ENCODE measurements at places on chromosomes 13 and 19.

GRCh38 chr19:35915443-35915842, 7.3 kb upstream of the TYROBP start:
- no peak for DNase-seq

DNA sequence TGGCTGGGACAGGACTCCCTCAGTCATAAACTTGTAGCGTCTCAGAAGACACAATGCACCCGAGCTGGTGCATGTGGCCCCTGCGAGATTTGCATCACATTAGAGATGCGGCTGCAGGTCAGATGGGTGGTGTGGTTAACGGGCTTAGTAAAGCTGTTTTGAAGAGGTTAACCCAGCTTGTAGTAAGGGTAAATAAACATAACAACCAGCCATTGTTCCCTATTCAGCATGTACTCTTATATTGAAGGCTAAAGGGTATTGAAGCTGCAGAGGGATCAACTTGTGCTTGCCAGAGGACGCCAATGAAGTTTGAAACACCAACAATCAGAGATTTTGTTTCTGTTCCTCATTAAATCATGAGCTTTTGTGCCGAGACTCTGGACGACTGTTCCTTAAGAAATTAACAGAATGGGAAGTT, 79.4 kb downstream of the ZIC5 start:
- DNase-seq: no peak

- DNase-seq: no peak
These were observed 3.2 kb downstream of the TEX30 start for GRCh38 chr13:102770435-102770834.

DNA sequence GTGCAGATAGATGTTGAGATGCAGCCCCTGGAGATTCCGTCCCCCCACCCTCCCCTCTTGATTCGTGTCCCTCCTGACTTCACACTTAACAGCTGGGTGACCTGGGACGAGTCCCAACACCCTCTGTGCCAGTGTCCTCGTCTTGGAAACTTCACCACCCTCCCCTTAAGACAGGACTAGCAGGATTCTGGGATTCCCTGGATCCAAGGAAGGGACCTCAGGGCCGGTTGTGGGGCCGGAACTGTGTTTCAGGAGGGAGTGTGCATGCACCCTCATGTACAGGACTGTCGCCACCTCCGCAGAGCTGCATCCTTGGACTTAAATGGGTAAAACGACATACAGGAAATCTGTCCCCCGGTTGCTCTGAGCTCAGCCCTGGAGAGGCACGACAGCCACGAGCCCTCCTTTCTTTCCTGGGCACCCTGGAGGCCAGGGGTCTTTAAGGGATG, 990 bp downstream of the MYO9B start:
- DNase-seq: peak; percentile 59

- no peak for DNase-seq
These were observed 73.5 kb downstream of the CAB39L start for GRCh38 chr13:49370371-49370770.

DNA sequence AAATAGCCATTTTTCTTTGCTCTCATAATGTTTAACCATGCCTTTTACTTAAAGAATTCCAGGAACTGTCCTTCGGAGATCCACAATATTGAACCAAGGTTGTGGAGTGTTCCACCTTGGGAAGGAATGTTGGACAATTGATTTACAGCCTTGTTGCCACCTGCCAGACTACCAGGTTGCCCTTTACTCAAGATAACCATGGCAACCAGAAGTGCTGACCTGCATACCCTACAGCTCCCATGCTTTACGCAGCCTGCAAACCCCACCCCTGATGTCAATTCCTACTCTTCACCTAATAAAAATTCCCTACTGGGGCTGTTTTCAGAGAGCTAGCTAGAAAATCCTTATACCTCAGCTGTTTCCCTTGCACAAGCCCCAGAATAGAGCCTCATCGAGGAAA, 151.0 kb upstream of the RXFP2 start:
- no peak for DNase-seq

GRCh38 chr19:30806311-30806710, 434.1 kb downstream of the ZNF536 start:
- DNase-seq: no peak

GRCh38 chr13:99656844-99657381, 155.6 kb downstream of the TM9SF2 start:
- DNase-seq: peak; percentile 37

DNA sequence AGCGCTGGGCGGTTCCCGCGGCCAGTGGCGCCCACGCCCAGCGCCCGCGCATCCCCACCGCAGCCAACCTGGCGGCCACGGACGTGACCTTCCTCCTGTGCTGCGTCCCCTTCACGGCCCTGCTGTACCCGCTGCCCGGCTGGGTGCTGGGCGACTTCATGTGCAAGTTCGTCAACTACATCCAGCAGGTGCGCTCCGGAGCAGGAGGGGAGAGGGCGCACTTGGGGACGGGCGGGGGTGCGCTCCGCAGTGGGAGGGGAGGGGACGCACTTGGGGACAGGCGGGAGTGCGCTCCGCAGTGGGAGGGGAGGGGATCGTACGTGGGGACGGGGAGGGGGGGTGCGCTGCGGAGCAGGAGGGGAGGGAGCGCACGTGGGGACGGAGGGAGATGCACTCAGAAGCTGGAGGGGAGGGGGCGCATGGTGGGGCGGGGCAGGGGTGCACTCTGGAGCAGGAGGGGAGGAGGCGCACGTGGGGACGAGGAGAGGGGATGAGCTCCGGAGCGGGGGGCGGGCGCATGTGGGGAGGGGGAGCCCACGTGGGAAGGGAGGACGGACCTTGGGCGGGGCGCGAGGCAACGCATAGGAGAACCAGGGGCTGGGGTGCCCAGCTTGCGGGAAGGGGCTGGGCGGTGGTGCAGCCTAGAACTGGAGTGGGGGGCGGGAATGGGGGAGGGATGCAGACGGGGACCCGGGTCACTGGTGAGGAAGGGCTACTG, 1.5 kb downstream of the KISS1R start:
- peak; percentile 75 for DNase-seq
